ENCODE measurements at places on chromosomes 4 and X. TPM values are rescaled to one million over a fixed set of nuclear protein-coding genes. Genes with fewer than 3 reads are reported as not detected.

Gene TLR2
- total RNA-seq = 3.5 TPM

GRCh38 chr4:125011646-125012045 lies 299.1 kb upstream of the ANKRD50 start:
- DNase-seq = no peak

GRCh38 chrX:122625239-122625638 lies 558.8 kb upstream of the GRIA3 start:
- no peak for DNase-seq

DNA sequence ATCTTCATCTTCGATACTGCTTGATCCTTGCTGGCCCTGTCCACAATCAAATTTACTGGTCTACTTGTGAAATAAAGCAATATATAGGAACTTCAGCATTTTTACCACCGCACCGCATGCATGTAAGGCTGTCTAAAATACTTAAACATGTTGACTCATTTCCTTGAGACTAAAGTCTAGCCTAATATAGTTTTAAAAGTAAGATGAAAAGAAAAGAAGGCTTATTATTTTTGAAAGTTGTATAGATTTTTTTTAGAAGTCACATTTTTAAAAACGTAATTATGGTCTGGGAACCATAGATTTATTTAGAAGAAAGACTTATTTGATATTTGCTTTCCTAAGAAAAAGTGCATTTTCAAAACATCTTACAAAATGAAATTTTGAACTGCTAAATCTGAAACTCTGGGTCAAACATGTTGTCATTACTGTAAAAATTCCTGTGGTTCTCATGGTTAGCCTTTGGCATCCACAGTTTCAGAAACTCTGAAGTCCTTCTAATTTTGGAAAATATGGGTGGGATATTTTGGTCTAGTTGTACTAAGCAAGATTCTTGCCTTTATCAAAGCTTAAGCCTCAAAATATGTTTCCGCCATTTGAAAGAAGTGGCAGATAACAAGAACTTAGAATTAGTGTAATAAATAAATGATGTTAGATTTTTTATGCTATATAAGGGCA lies 423.5 kb upstream of the CTSO start:
- DNase-seq = no peak

Gene MAMLD1
- under 0.01 TPM for total RNA-seq

Gene WNK3
- 0.27 TPM for total RNA-seq

Gene SMIM31
- not detected for total RNA-seq

GRCh38 chr4:98663226-98664006 lies 5.0 kb upstream of the TSPAN5 start:
- DNase-seq = peak; percentile 43

Gene FBXW7
- 15.9 TPM for total RNA-seq

DNA sequence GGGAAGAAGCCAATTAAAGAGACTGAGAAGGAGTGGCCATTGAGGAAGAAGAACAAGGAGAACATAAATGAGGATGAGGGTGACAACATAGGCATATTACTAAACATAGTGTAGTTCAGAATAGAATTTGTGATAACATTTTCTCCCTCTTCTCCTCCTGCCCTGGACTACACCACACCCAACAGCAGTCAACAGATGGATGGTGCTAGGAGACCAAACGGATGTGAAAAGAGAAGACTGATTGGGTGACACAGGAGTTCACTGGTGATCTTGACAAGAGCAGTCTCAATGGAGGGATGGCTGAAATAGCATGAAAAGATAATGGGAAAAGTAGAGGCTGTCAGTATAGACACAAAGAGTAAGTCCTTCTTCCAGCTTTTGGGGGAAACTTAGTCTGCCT lies 226.5 kb upstream of the FGF13 start:
- no peak for DNase-seq

DNA sequence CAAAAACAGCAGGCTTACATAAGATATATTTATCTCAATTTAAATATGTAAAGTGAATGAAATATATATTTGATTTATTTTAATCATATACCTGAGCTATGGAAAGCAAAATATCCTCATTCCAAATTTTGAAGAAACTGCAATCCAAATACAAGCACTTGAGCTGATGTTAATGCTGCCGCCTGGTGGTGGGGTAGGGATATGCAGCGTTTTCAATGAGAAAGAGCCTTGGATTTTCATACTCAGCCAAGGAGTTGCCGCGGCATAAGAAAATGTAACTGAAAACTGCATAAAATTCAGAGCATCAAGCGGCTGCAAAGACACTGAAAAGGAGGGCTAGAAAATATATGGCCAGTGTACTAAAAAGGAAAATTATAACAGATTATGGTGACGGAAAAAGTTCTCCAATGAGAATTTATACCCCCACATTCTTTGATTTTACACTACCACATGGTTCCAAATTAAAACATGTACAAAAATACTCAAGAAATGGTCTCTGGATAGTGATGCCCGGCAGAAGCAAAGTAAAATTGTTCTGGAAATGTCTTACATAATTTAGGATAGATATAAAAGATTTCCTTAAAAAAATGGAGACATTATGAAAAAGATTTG lies 660.3 kb upstream of the PITX2 start:
- DNase-seq = peak; percentile 79

DNA sequence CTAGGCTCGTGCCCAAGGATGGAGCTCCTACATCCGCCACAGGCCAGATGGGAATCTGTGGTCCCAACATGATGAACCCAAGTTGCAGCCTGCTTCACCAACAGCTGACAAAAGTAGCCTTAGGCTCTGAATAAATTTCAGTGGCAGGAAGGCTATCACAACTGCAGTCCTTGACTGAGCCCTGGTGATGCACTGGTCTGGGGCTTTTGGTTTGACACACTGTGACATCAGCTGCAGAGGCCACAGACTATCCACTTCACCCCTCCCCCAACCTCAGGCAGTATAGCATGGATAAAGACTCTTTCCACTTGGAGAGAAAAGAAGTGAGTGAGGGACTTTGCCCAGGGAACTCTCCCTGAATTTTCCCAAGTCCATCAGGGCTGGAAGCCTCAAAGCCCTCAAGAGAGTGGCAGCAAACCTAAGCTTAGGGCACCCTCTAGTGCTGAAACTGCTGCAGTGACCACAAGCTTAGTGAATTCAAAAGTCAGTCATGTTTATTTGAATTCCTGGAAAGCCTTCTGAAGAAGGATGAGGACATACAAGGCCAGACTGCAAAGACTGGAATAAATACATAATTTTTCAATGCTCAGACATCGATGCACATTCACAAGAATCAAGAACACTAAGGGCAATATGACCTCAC lies 135.0 kb upstream of the TENT5D start:
- DNase-seq = no peak

Gene FAM184B
- not detected for total RNA-seq

Gene SULT1E1
- total RNA-seq = not detected

Gene RPA4
- 1.6 TPM for total RNA-seq

GRCh38 chrX:120315776-120316175 lies 4.5 kb upstream of the TMEM255A start:
- DNase-seq = no peak
